ENCODE measurements at places on chromosomes 1 and 21. TPM values are rescaled to one million over a fixed set of nuclear protein-coding genes. Genes with fewer than 3 reads are reported as not detected.

The S100A13 gene
- polyA plus RNA-seq, result 51.7 TPM

The PKP1 gene
- 0.64 TPM for polyA plus RNA-seq

The TNFAIP8L2 gene
- 1.4 TPM for polyA plus RNA-seq

The FCRL2 gene
- polyA plus RNA-seq, result not detected

The RASAL2 gene
- polyA plus RNA-seq, result 3.3 TPM

The TUFT1 gene
- polyA plus RNA-seq, result 4.2 TPM

The PAX7 gene
- polyA plus RNA-seq, result not detected

The HCRTR1 gene
- 0.25 TPM for polyA plus RNA-seq

The GJC2 gene
- polyA plus RNA-seq, result 2.0 TPM

The CELA3A gene
- 5.3 TPM for polyA plus RNA-seq

The KCNQ4 gene
- 0.88 TPM for polyA plus RNA-seq

The KCNA10 gene
- polyA plus RNA-seq, result not detected

The KCNJ6 gene
- 0.10 TPM for polyA plus RNA-seq

The KIF17 gene
- polyA plus RNA-seq, result 4.2 TPM

The AVPR1B gene
- polyA plus RNA-seq, result 0.14 TPM

The CCDC181 gene
- polyA plus RNA-seq, result 0.61 TPM

The ZMYND12 gene
- polyA plus RNA-seq, result 1.5 TPM

The ADAMTS1 gene
- 26.7 TPM for polyA plus RNA-seq

The ABCA4 gene
- 0.15 TPM for polyA plus RNA-seq

The EPHB2 gene
- polyA plus RNA-seq, result 1.9 TPM

The AMPD2 gene
- polyA plus RNA-seq, result 18.3 TPM

The CFAP74 gene
- polyA plus RNA-seq, result 0.22 TPM

The AMY2A gene
- polyA plus RNA-seq, result 359 TPM

The MAEL gene
- polyA plus RNA-seq, result 0.12 TPM

The NUAK2 gene
- 1.5 TPM for polyA plus RNA-seq

The PTCH2 gene
- polyA plus RNA-seq, result 0.56 TPM

The ANXA9 gene
- polyA plus RNA-seq, result 0.15 TPM

The LINGO4 gene
- 0.29 TPM for polyA plus RNA-seq

The CR1 gene
- 5.0 TPM for polyA plus RNA-seq

The PCAT6 gene
- polyA plus RNA-seq, result 1.3 TPM

The CELA2B gene
- 177 TPM for polyA plus RNA-seq

The ANKRD65 gene
- polyA plus RNA-seq, result 25.5 TPM

The CD84 gene
- polyA plus RNA-seq, result 1.0 TPM
